ENCODE measurements at places on chromosomes 3 and 15.

- DNase-seq = no peak
Measured at GRCh38 chr3:196803891-196804468, 63.7 kb upstream of the SENP5 start.

GRCh38 chr3:114904633-114905032 lies 242.5 kb downstream of the ZBTB20 start:
- no peak for DNase-seq

GRCh38 chr15:81274931-81275707 lies 48.8 kb downstream of the STARD5 start:
- peak; percentile 86 for DNase-seq

DNA sequence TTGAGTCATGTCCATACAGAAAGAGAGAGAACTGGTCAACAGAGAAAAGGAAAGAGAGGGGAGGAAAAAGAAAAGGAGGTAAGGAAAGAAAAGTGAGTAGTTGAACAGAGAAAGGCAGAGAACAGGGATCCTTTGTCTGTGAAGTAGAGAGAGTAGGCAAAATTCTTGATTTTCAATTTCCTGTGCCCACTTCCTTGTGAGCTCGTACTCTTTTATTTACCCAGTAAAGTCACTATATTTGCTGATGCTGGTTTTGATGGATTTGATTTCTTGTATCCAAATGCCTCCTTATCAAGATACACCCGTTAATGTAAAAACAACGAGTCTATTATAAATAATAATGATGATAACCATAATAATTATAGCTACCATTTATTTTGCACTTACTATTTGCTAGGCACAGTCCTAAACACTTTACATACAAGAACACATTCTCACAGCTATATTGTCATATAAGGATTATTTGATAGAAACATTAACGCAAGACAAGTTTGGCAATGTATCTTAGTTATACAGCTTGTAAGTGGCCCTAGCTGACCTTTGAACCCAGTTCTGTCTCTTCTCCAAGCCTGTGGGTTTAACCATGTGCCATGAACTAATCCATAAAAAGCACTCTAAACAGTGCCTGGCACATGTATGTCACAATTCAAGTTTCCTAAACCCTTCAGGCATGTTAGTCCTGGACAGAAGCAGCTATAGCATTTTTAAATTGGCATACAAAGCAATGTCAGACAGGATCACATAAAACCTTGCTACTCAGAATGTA lies 6.7 kb upstream of the P2RY1 start:
- no peak for DNase-seq

DNA sequence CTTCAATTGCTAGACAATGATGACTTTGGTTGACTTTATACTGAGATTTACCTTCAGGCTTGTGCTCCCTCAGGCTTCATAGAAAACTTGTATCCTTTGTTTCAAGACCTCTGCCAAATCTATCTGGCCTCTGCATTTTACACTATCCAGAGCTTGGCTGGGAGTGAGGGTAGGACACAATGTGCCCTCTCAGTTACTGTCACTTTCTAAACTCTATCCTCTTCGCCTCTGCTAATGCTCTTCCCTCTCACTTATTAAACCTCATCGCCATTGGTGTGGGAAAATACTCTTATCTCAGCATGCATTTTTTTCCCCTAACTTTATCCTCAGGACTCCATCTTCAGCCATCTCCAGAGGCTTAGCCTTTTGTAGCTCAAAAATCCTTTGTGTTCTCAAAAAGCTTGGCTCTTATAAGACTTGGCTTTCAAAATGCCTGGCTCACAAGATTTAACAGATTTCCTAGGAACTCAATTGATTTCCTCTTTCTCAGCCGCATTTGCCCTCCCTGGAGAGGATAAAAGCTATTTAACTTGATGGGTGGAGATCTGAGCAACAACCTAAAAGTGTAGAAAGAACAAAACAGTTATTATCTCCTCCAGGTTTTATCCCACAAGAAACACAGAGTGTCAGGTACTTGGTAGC lies 28.3 kb downstream of the SUCNR1 start:
- no peak for DNase-seq

DNA sequence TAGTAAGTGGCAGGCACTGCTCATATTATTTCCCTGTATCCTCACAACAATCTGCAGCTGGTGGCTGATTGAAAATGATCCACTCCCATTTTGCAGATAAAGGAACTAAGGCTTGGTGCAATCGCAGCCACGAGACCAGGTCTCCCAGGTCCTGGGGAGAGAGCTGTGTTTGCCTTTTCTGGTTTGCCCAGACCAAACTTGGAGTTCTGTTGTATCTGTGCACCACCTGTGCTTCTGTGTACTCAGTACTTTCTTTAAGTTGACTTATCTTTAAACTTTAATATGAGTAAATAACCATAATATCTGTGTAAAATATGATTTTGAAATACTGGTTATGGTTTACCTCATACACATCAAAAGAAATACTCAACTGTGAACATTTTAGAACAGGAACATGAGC lies 625.7 kb upstream of the CFAP20DC start:
- DNase-seq = no peak

DNA sequence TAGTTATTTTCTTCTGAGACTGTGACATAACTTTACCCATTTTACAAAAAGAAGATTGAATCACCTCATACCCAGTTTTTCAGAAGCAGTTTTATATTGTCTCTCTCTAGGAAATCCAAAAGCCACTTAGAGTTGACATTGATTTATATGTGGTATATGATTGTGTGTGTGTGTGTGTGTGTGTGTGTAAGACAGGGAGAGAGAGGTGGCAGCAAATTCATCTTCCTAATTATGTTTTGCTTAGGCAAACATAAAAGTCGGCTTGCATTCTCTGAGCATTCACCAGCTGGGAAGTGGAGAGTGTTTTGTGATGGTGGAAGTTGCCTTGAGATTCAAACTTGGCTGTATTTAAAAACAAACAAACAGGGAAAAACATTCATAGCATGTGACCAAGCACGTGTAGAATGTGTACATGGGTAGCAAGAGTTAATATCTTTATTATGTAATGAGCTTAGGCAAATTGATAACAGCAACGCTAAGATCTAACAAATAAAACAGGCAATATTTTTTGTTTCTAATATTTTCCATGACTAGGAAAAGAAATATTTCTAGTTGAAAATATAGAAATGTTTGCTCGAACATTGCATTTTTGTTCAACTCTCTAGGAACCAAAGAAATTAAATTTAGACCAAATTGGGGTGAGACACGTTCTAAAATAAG lies 64.4 kb upstream of the IGF1R start:
- no peak for DNase-seq

GRCh38 chr15:58203537-58203936 lies 65.4 kb downstream of the AQP9 start:
- DNase-seq = no peak

DNA sequence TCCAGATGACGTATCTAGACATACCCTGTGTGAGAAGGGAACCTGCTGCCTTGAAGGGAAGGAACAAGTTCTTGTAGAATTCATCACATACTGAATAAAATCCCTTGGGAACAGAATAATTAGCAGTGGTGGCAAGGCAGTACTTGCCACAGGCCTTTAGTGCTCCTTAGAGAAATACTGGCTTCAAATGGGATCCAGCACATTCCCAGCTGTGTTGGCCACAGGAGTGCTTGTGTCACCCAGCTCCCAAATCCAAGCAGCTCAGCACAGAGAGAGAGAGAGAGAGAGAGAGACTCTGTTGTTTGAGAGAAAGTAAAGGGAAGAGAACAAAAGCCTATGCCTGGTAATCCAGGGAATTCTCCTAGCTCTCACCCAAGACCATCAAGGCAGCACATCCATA lies 969.0 kb upstream of the ALCAM start:
- no peak for DNase-seq

DNA sequence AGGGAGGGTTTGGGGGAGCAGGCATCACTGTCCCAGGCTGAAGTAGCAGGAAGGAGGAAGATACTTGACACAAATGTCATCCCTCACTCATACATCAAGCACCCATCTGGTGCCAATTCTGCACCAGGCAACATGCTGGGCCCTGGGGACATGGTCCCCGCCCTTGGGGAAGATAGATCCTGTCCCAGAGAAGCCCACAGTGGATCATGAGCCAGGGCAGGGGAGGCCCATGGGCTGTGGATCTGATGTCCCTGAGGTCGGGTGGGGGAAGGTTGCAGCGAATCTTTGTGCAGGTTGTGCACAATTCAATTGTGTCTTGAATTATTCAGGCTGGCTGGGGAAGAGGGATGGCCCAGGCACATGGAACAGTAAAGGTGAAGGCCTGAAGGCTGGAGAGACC lies 6.4 kb upstream of the CCDC33 start:
- no peak for DNase-seq

DNA sequence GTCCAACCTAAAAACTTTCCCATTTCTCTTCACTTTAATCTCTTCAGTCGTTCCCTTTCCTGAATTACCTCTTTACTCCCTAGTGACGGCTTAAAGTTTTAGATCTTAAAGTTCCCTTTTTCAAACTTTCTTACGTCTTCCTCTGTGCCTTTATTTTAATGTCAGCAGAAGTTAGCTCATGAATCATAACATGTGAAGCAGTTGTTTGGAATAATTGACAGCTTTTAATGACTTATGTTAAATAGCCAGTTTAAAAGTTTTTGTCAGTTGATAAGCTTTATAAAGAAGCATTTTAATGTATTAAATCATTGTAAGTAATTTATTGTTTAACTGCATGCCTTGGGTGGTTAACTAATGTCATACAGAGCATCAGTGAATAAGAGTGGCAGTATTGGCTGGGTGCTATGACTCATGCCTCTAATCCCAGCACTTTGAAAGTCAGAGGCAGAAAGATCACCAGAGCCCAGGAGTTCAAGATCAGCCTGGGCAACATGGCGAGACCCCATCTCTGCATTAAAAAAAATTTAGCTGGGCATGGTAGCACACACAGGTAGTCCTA lies 33.9 kb downstream of the PIK3CA start:
- no peak for DNase-seq

DNA sequence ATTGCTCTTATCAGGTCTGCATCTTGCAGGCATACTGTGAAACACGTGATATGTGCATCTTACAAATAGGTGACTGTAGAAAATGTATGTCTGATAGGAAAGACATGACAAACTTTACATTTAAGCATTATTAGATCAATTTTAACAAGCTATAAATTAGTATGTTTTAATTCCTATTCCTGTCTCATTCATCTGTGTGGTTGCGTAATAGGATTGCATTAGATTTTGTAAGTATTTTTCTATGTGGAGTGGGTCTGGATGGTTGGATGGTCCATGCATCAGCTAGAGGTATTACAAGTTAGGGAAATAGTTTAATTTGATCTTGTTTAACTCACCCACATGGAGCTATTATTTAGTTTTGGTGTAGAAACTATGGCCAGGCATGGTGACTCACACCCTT lies 18.8 kb downstream of the ASTE1 start:
- DNase-seq = no peak

DNA sequence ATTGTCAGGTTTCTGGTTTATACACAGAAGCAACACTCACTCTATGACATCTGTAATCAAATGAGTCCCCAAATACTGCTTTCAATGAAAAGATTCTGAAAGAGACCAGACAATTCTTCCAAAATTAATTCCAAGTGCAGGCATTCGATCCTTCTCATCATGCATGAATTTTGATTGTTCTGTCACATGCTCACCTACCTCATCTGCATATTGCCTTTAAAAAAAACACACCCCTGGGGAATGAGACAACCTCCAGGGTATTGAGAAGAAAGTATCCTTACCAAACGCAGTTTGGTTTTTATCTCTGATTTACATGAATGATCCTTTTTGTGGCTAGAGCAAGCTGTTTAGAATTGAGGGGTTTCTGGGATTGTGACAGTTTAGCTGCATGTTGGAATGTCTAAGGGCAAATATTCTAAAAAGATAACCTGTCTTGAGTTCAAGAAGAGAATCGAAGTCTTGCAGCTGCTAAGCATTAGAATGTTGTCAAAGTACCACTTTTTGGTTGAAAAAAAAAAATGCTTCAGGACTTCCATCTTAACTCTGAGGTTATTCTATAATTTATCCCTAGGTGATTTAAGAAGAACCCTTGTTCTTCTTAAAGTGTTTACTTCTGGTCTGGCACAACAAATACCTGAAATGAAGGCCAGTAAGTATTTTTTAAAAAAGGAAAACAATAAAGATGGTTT lies 653.1 kb downstream of the RBMS3 start:
- no peak for DNase-seq
